ENCODE measurements at places on chromosomes 11 and 22.

DNA sequence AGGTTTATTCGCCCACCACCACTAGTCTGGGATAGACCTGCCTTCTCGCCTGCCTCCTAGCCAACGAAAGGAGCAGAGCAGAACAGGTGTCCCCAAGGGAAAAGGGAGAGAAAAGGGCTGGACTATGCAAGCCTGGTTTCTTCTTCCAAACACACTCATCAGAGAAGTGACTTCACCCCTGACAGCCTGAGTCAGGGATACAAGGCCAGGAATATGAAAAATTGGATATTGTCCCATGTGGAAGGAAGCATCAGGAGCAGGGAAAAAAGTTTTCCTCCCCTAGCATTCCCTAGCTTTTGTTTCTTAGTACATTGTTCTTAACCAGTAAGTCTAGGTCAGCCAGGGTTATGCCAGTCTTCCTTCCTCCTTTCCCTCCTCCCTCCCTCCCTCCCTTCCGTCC lies 56.9 kb upstream of the TNRC6B start:
- no peak for DNase-seq

DNA sequence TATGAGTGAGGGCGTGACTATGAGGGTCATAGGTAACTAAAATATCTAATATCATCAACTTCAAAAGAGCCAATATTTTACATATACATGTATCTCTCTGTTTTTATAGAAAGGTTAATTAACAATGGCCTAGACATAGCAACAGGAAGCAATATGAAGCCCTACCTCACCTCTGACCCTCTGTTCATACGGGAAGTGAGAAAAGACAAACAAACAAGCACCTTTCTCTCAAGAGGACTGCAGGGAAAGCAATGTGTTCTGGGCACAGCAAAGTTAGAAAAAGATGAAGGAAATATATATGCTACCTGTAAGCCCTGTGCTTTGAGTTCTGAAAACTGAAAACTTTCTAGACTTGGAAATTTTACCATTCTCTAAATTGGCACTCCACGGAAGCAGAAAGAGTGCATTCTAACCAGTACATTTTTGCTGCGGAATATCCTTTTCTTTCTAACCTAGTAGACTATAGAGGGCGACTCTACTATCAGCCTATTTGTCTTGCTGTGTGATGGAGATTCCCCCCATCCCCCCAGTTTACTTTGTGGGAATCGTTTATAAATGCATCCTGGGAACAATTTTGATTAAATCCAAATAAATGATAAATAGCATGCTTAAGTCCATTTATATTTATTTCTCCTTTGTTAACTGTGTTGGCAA lies 830.4 kb upstream of the FAT3 start:
- DNase-seq = no peak

GRCh38 chr11:44950031-44950624 lies 555 bp downstream of the TP53I11 start:
- no peak for DNase-seq

- DNase-seq = no peak
Measured at GRCh38 chr11:96088914-96089313, 165.0 kb upstream of the MTMR2 start.

DNA sequence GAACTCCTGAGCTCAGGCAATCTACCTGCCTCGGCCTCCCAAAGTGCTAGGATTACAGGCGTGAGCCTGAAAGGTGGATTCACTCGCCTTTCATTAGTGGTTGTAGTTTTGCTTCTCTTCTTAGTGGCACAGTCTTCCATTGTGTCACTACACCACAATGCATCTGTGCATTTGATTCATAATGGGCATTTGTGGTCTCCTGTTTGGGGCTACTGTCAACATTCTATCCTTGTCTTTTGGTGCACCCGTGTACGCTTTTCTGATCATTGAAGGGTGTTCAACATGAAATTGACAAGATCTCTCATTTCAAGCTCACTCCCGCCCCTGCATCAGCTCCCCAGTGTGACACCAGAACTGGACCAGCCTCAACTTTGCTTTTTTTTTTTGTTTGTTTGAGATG lies 2.0 kb upstream of the SYT12 start:
- DNase-seq = no peak

GRCh38 chr22:45179276-45180049 lies 15.7 kb downstream of the NUP50 start:
- DNase-seq = no peak

GRCh38 chr11:61417670-61418069 lies 12.1 kb downstream of the CPSF7 start:
- DNase-seq = peak; percentile 24

DNA sequence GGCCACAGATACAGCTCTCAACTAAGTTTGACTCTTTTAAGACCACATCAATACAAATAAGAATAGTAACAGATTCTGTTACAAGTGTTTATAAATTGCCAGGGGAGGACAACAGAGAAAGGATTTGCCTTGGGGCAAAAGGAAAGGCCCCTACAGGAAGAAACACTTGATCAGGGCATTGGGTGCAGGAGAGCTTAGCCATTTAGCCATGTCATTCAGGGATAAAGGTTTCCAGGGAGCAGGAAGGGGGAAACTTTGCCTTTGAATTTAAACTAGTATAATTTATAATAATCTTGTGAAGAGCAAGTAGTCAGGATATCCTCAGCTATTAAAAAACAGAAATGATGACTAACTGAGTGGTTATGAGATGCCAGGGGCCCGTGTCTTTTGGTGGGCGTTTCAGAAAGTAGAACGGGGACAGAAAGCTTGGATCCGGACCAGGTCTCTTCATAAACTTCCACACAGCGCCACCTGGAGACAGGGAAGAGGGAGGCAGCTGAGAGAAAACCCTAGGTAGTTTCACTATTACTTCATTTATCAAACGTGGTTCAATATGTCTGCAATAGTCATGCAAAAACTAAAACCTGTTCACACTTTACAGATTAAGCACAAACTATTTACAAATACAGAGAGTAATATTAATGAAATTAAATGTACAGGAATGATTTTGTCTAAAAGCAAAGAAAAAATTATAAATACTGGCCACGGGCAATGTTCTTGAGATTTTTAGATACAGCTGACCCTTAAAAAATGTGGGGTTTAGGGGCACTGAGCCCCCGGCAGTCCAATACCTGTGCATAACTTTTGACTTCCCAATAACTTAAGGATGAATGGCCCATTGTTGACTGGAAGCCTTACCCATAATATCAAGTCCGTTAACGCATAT lies 11.0 kb upstream of the SLC5A4 start:
- peak; percentile 72 for DNase-seq

DNA sequence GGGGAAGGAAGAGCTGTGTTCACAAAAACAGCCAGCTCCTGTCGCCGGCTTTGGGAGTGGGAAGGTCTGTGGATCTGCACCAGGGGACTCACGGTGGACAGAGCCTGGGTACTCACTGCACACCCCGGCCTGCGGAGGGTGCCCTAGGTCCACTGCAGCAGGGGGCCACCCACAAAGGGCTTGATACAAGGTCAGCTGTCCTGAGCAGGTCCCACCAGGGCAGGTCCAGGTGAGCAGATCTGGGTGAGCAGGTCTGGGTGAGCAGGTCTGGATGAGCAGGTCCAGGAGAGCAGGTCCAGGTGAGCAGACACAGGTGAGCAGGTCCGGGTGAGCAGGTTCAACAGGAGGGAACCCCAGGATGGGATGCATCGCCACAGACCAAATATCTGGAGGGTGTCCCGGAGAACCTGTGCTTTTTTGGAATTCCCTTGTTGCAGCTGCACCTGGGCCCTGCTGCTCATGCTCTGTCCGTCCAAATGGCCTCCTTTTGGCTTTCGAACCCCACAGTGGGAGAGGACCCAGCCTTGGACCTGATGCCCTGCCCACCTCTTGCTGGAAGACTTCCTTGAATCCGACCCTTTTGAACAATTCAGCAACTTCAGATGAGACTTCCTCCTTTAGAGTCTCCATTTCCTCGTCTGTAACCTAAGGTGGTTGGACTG lies 485.3 kb downstream of the TBC1D22A start:
- no peak for DNase-seq

DNA sequence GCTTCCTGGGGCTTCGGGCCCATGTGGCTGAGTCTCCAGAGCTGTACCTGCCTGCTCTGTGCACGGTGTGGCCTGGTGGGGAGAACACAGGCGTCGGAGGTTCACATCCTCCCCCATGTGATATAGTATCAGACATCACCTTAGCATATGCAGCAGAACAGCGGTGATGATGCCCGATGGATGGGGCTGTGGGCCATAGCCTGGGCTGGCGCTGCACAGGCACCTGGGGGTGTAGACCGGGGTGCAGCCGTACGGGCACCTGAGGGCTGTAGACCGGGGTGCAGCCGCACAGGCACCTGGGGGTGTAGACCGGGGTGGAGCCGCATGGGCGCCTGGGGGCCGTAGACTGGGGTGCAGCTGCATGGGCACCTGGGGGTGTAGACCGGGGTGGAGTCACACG lies 29.2 kb downstream of the NADSYN1 start:
- no peak for DNase-seq

- DNase-seq = no peak
Measured at GRCh38 chr11:119989159-119989821, 148.6 kb downstream of the TRIM29 start.

- no peak for DNase-seq
Measured at GRCh38 chr11:29364006-29364405, 652.8 kb downstream of the KCNA4 start.

GRCh38 chr11:27055065-27055682 lies 14.6 kb downstream of the BBOX1 start:
- no peak for DNase-seq

DNA sequence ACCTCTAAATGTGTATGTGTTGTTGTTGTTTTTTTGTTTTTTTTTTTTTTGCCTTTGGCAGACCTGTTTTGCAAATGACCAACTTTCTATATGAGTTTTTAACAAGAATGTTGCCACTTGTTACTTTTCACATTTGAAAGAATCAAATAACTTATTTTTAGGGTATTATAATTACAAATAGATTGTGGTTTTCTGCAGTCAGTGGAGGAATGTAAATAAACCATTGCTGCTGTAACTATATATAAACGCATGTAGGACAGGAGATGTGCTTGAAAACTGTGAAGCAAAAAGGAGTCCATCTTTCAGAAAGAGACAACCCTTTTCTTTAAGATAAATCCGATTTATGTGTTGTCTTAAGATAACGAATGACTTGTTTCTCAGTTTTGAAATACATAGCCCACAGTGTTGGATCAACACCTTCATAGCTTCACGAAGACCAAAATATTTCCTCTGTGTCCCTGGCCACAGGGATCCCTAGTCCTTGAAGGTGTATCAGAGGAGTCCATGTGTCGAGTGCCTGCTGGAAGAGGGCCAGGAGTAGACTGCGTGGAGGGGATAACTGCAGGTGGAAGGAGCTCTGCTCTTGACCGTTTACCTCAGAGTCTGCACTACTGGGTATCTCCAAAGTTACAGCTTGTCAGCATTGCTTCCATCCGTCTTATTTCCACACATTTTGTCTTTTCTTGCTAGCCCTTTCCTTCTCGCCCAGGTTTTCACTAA lies 24.7 kb downstream of the TNRC6B start:
- peak; percentile 76 for DNase-seq

DNA sequence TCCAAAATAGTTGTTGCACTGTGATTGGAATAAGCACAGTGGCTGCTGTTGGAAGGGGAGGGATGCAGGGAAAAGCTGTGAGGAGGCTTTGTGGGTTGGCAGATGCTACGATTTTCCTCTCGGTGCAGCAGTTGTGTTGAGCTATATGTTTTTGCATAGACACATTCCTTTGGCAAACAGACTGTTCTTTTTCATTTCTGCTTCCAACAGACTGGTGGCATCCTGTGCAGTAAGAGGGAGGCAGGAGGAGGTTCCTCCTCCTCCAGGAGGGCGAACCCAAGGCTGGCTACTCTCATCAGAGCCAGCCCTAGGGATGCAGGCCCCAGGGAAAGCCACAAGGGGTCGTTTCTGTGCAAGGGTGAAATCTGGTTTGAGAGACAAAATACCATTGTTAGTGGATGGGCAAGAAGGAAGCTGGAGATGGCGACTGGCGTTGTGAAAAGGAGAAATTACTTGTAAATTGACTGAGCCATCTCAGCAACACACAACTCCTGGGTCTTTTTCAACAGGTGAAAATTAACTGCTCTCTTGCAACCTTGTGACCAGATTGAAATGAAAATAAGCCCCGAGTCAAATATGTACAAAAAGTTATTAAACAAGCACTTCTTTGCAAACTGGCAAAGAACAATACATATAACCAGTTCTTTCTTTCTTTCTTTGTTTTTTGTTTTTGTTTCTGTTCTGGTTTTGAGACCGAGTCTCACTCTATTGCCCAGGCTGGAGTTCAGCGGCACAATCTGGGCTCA lies 26.5 kb upstream of the UBASH3B start:
- peak; percentile 19 for DNase-seq

DNA sequence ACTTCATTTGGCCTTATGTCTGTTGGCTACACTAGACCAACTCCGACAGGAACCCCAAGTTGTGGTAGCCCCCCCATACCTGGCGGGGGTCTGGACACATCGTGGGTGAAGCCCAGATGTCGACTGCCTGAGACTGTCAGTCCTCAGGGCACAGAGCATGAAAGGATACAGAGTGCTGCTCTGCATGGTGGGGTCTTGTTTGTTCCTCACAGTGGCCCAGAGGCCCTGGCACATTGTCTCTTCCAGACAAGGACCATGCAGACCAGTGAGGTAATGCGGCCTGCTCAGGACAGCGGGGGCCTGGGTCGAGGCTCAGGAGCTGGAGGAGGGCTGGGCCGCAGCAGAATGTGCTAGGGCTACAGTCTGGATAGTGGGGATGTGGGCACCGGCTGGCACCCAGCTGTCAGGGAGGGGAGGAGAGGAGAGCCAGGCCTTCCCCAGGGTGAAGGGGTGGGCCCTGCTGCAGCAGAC lies 14.6 kb downstream of the CAPN5 start:
- no peak for DNase-seq

DNA sequence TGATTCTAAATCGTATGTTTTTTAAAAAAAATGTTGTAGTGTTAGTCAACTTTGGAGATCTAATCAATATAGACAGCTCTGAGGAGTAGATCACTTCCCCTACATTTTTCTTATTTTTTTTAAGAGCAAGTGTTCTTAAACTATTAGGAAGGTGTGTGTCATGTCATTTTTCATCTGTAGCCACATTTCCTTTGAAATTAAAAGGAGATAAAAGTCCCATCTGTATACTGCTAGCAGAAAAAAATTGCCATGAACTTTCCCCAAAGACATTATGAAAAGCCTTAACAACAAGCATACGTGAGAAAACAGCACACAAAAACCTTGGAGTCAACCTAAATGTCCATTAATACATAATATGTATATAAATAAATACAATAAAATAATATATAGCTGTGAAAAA lies 286.6 kb downstream of the ETS1 start:
- DNase-seq = no peak

DNA sequence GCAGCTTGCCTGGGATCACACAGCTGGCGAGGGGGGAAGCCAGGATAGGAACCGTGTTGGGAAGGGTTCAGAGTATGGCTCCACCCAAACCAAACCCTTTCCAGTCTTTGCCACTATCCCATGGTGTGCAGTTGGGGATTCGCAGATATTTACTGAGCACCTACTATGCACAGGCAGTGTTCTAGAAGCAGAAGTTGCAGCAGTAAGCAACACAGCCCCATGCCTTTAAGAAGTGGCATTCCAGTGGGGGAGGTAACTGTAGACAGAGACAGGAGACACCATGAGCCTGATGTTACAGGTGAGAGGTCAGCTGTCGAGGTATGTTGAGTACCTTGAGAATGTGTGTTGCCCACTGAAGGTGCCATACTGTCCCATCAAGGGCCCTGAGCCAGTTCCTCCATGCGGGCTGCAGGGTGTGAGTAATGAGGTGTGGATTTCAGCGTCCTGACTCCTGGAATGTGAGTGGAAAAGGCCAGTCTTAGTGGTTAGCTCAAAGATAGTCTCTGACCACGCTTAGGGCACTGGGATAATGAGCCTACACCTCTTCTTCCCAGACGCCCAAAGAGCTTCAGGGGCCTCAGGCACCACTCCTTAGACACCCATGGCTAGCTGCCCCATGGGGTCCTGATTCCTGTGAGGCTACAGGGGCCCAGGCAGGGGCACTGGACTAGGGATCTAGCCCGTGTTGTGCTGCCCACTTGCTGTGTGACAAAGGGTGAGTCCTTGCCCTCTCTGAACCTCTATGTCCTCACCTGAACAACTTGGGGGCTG lies 71.8 kb upstream of the TP53I11 start:
- DNase-seq = no peak
